ENCODE measurements at places on chromosomes 5 and 9.
A peak's percentile ranks its signal among the peaks of the same experiment; 100 is the strongest.

- DNase-seq, result no peak
Measured at GRCh38 chr5:107653685-107654084, 17.1 kb downstream of the EFNA5 start.

DNA sequence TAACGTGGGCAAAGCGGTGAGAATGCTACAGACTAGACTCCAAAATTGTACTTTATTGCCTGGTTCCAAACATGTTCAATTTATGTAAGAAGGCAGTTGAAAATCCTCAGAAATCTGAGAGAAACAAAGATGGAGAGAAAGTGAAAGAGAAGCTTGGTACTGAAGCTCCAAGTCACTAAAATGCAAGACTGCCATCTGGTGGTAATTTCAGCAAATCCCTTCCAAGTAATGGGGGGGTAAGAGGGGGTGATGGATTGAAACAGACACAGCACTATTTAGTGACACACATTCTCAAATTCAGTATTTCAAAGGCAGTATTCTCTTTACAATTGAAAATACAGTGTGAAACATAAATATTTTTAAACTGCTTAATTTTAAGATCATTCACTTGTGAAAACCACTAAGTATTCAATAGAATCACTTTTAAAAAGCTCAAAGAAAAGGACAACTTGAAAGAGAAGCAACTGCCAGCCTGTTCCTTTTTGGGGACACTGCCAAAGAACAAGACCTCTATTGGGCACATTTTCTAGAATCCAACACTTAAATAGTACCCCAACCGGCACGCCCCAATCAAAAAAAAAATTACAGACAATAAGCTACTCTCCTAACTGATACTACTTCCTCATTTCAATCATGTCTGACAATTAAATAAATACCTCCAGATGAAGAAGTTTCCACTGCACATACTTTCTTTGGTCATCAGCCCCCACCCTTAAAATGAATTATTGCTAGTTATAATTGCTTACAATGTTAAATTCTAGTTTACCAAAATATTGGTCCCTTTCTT, 131.5 kb downstream of the AGTPBP1 start:
- peak; percentile 85 for DNase-seq

- DNase-seq, result no peak
Measured at GRCh38 chr5:77311214-77311571, 100.7 kb downstream of the PDE8B start.

DNA sequence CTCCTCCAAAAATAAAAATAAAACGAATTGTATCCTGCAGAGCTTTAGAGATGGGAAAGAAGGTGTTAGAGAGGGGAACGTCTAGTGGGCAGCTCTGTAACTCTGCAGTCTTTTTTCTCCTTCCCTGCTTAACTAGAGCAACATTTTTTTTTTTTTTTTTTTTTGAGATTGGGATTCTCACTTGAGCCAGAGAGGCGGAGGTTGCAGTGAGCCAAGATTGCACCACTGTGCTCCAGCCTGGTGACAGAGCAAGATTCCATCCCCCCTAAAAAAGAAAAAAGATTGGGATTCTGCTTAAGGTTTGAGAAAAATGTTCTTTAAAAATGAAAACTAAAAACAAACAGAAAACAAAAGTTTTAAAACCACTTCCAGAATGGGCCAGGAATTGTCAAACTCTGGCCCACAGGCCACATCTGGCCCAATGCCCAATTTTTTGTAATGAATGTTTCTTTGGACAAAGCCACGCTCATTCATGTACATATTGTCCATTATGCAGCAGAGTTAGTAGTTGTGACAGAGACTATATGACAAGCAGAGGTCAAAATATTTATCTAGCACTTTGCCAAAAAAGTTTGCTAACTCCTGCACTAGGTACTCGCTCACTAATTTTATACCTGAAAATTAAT, 98.5 kb downstream of the ZCCHC7 start:
- peak; percentile 15 for DNase-seq

DNA sequence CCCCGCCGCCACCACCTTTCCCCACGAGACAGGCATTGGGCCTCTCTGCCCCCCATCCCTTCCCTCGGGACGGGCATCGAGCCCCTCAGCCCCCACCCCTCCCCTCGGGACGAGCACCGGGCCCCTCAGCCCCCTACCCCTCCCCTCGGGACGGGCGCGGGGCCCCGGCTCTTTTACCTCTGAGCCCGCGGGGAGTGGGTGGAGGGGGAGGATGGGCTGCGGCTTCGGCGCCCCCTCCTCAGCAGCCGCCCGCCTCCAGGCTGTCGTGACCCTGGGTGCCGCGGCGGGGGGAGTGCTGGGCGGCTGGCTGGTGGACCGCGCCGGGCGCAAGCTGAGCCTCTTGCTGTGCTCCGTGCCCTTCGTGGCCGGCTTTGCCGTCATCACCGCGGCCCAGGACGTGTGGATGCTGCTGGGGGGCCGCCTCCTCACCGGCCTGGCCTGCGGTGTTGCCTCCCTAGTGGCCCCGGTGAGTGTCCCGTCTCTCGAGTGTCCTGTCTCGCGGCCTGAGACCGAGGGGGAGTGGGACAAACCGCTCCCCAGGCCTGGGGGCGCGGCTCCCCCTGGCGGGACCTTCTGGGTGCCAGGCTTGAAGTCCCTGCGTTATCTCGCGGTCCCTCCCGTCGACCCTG, 791 bp downstream of the SLC2A8 start:
- DNase-seq, result peak; percentile 46

- peak; percentile 1 for DNase-seq
Measured at GRCh38 chr5:117461403-117461802, 886.8 kb upstream of the SEMA6A start.

GRCh38 chr9:99173570-99174504, 47.9 kb downstream of the ALG2 start:
- no peak for DNase-seq

GRCh38 chr5:77773734-77774280, 2.3 kb downstream of the TBCA start:
- no peak for DNase-seq

DNA sequence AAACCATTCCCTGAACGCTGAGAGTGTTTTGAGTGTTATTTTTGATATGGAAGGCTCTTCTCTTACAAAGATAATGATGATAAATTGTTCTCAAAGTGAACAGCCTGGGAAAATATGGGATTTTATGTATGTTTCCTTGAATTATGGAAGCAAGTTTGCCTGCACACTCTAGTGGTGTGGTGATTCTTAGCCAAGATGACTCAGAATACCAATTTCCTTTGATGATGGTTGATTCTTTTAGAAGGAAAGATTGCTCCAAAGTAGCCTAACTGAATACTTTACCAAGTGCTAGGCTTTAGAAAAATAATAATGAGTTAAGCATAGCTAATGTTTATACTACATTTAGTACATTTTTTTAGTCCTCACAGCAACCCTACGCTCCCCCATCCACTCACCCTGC, 243.4 kb downstream of the EBF1 start:
- no peak for DNase-seq

DNA sequence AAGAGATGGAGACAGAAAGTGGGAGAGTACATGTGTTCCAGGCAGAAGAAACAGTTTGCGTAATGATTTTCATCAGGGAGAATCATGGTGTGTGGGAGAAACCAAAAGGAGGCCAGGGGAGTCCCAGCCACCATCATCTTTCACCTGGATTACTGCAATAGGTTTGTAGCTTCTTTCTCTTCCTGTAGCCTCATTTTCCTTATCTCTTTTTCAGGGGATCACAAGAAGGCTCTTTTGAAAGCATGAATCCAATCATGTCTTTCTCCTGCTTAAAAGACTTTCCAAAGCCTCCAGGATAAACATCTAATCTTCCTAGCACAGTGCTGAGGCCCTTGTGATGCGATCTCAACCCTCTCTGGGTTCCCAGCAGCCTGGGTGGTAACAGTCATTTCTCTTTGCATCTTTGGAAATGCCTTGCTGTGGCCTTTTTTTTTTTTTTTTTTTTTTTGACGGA, 10.3 kb upstream of the GPBP1 start:
- DNase-seq, result peak; percentile 27

DNA sequence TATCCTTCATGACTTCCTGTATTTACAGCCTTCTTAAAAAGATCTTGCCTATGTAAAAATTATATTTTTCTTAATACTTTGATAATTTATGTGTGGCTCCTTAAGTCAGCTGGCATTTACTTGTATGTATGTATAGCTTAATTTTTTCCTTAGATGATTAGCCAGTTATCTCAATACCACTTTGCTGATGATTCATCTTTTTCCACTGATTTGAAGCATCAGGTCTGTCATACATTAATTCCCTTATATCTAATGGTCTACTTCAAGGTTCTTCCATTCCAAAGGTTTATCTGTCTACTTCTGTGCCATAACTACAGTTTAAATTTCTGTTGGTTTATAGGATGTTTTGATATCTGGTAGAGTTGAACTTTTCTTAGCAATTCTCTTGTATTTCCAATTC, 44.9 kb upstream of the MTMR12 start:
- no peak for DNase-seq

- no peak for DNase-seq
Measured at GRCh38 chr5:100407053-100407452, 128.1 kb upstream of the FAM174A start.

GRCh38 chr9:60546406-60546805, 367.8 kb upstream of the SPATA31A5 start:
- no peak for DNase-seq

GRCh38 chr9:116448431-116448830, 238.7 kb upstream of the TRIM32 start:
- no peak for DNase-seq

- DNase-seq, result no peak
Measured at GRCh38 chr9:130933114-130934046, 5.7 kb downstream of the FIBCD1 start.

Measured in hematopoietic multipotent progenitor cell treated with erythropoietin and hydrocortisone succinate and interleukin-3 and kit ligand, for 4 days (in vitro differentiated cells).